ENCODE measurements at places on chromosomes 2 and 18.

GRCh38 chr18:59228351-59228750 lies 8.4 kb downstream of the GRP start:
- DNase-seq = no peak

GRCh38 chr18:36688020-36688965 lies 140.5 kb downstream of the TPGS2 start:
- DNase-seq = peak; percentile 42

DNA sequence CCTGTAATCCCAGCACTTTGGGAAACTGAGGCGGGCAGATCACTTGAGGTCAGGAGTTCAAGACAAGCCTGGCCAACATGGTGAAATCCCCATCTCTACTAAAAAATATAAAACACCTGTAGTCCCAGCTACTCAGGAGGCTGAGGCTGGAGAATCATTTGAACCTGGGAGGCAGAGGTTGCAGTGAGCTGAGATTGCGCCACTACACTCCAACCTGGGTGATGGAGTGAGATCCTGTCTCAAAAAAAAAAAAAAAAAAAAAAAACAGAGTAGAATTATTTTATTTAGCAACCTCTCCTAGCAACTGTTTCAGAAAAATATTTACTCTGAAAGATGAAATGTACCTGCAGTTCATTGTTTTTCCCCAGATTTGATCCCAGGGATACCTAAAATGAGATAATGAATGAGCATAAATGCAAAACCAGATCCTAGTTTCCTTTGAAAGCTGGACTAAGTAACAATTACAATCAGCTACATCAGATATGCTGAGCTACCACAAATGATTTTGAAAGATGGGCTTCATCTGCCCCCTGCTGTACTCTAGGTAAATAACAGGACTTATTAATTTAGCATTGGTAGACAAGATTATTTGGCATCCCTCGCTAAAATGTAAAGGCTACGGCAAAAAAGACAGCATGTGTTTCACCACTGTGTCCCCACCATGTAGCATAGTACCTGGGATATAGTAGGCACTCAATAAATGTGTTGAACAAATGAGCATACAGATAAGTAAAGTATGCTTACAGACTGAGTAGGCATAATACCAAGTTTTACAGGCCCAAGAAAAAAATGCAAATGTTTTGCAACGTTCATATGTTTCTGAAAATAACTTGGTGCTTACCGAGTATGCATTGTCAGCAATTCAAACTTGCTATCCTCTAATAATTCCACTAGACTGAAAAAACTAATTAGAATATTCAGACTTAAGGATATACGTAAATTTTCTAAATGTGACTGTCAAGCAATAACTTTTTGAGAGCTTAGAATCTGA lies 102.5 kb downstream of the ATL2 start:
- DNase-seq = peak; percentile 23

GRCh38 chr18:45998244-45998643 lies 31.1 kb upstream of the EPG5 start:
- DNase-seq = no peak

DNA sequence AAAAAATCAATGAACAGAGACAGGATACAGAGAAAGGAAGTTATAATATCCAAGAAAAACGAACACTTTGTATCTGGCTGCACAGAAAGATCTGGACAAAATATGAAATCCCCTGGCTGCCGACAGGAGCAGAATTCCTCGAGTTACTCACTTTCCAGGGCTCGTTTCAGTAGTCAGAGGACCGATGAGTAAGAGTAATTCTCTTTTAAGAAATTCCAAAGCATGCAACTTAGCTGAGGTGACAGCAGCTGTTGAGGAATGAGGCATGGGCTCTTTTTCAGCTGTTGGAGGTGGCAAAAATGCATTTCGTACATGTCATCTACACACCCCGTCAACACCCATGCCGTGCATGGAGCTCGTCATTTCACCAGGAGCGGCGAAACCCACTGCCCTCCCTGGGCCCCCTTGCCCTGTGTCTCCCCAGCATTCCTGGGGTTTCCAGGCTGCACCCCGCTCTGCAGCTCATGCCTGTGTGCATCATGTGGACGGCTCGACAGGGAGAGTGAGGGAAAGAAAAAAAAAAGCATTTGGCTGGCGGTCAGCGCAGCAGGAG lies 210.8 kb upstream of the SMIM21 start:
- DNase-seq = no peak

DNA sequence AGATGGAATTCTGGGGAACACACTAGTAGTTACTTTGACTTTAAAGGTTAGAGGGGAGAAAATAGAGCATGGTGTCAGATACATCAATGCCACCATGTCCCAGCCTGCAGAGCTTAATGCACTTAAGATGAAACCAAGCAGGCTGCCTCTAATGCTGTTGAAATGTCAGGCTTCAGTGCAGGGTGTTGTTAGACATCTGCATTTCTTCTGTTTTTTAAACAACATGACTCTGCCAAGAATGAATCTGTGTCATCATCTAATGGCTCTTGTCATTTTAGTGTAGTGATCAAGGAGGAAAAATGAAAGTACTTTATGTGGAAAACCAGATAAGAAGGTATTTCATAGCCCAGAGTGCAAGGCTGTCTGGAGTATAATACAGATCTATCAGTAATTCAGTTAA lies 29.9 kb downstream of the LYPD1 start:
- DNase-seq = no peak

- no peak for DNase-seq
These were observed 61.5 kb downstream of the EMILIN2 start for GRCh38 chr18:2908166-2908945.

DNA sequence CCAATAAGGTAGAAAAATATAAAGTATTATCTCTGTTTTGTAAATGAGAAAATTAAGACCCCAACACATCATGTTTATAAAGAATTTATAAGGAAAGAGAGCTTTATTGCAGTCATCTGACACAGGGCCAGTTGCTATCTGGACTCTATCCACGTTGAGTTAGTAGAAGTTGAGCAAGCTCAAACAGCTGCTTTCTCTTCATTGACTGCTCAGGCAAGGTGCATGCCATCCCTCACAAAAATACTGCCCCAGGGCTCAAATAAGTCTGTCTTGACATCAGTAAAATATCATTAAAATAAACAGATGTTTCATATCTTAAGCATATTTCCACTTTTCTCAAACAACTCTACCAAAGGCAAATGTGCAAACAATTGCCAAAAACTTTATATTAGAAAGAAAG lies 14.8 kb downstream of the COL5A2 start:
- no peak for DNase-seq

DNA sequence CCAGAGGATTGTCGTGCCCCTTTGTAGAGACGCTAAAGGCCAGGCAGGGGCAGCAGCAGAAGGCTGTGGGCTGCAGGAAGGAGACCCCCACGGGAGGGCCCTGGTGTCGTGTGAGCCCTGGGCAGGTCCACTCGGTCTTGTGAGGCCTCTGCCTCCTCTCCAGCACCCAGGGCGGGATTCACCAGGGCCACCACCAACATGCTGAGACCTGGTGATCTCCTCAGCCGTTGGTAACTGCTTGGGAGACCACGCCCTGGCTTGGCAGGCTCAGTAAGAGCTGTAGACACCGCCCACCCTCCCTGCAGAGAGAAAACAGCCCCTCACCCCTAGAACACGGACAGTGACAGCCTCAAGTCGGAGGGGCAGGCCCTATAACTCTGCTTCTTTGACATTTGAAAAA lies 21.1 kb downstream of the MBP start:
- DNase-seq = no peak

- DNase-seq = no peak
These were observed 8.2 kb downstream of the NFATC1 start for GRCh38 chr18:79403723-79404566.

DNA sequence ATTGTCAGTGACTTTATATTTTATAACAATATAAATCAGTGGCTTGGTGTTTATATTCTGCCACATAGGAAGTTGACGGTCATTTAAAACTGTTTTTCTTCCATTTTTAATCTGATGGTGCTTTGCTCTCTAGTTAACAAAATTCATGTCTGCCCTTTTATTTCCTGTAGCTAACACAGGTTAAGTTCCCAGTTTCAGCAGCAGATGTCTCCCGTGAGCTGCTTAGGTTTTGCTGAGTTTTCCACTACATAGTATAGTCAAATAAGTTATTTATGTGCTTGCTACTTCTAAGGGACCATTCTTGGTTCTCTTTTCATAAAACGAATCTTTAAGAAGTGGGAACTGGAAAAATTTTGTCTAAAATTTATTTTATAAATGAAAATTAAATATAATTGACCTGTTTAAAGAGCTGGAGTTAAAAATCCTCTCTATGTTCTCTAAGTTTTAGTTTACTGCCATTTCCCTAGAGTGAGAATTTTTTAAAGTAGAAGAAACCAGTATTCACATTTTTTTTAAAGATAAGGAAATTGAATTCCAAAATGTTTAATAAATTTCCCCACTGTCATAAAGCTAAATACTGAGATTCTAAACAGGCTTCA lies 20.6 kb downstream of the HTR2B start:
- DNase-seq = no peak

- no peak for DNase-seq
These were observed 35.1 kb downstream of the CCBE1 start for GRCh38 chr18:59661891-59662701.

DNA sequence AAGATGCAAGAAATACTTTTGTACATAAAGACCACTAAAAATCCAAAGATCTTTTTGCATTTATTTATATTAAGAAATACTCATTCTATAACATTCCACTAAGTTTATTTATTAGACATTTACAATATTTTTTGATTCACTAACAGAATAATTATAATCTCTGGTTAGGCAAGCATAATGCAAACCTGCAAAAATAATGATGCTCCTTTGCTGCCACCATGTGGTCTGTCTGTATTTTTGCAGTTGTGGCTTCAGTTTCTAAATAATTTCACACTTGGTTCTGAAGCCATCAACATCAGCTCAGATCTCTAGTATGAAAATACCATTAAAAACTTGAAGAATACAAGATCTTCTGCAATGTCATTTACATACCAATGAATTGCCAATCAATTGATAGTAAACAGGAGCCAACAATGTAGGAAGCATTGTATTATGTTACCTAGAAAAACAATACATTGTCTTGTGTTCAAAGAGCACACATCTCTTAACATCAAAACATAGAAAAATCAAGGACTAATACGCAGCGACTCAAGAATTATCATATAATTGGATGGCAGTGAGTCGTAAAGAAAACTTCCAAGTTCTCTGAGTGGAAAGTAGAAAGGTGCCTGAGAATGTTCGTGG lies 28.8 kb upstream of the WDR75 start:
- no peak for DNase-seq

- DNase-seq = no peak
These were observed 109.9 kb upstream of the DTNA start for GRCh38 chr18:34600158-34600557.

DNA sequence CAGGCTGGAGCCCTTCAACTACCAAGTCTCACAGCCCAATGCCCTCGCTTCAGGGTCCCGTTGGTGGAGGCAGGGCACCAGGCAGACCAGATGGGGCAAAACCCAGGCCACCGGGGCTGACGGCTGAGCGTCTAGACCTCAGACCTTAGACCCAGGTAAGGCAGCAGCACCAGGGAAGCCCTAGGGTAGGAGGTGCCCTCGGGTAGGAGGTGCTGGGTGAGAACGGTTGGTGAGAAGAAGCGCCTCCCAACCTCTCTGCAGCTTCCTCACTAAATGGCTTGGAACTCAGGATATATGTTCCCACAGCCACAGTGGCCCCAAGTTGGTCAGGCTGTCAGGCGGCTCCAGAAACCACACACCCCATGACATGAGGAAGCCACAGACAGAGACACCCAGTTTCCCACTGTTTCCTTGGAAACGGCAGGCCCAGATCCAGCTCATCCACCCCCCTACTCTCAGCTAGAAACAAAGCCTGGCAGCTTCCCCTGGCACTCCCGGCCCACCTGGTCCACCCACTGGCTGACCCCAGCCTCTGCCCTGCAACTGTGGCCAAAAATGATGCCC lies 13.1 kb upstream of the MLPH start:
- no peak for DNase-seq

GRCh38 chr2:127149384-127149783 lies 42.4 kb upstream of the BIN1 start:
- no peak for DNase-seq

DNA sequence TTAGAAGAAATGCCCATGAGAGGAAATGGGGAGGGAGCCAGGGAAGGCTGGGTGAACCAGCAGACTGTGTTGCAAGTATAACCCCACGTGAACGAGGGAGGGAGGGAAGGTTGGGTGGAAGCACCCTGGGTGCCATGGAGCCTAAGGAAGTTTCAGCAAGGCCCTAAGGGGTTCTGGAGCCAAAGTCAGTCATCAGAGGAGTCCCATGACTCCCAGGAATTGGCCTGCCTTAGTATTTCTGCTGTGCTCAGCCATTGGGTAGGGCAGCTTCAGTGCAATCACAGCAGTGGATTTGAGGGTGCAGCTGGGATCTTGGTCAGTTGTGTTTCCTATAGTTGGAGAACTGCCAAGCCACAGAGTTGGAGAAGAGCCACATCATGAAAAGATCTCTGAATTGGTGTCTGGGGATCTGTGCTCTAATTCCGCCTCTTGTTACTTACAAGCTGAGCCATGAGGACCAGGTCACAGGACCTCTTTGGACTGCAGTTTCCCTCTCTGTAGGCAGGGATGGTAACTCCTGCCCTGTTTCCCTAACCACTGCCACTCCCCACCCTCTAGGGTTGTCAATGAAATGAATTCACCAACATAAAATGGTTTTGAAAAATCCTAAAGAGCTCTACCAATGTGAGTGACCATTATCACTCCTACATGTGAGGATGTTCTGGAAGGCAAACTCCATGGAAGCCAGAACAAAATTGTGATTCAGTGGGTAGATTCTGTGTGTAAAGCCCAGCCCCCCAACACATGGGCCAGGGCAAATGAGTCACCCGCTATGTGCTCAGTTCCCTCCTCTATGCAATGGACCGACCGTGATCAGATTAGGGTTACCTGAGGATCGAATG lies 108.9 kb downstream of the CLIP4 start:
- DNase-seq = no peak

- no peak for DNase-seq
These were observed 84.4 kb upstream of the NARS1 start for GRCh38 chr18:57705832-57706595.

DNA sequence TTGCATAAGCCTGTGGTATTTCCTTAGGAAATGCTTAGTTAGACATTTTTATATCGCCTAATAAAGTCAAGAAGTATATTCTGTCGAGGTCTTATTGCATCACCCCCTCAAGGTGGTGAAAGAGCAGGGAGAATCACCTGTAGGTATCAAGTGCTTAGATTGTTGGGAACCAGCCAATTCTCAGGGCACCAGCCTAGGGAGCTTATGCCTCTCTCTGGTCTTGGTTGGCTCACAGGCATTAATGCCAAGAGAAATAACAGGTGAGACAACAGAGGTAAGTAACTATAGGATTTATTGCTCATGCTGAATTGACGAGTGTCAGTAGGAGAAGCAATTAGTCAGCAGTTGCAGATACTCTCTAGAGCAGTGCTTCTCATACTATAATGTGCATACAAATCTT lies 663.3 kb upstream of the ZNF804A start:
- no peak for DNase-seq

DNA sequence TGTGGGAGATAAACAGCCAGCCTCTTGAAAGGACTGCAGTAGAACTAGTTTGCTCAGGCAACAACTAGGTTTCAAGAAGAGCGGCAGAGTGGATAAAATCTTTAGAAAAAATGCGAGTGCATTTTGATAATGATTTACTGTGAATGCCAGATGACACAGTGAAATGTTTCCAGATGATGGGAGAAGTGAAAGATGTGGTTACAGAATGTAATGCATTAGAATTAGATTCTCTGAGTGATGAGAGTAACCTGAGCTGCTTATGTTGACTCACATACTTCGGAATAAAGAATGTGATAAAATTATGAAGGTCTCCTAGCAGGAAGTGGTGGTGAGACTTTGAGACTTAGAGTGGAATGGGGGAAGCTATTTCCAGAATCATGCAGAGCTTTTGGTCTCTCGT lies 184.3 kb downstream of the GULP1 start:
- DNase-seq = no peak
